Aorta (tissue), 5 donors: ENCODE measurements at places on chromosomes 2 and 18. TPM values are rescaled to one million over a fixed set of nuclear protein-coding genes. Genes with fewer than 3 reads are reported as not detected.

DNA sequence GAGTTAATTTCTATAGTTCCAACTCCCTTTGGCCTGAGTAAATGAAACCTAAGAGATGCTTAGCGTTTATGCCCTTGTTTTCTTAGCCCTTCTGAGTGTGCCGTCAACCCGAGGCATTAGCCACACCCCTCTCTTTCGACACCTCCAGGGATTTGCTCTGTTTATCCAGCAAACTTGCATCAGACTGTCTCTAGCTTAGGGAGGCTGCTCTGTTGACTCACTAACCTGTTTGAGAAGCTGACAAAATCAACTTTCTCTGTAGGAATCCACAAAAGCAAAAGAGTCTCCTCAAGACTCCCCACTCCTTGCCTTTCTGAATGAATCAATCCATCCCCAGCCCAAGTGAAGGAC is 317.6 kb downstream of the TNS1 start:
- no peak overlapping the region for H3K4me3 ChIP-seq
- H3K27ac ChIP-seq: peak overlapping the region; percentile 37
- peak; percentile 74 for DNase-seq
- no peaks in the 10 kb centered on the region for H3K27me3 ChIP-seq
- H3K36me3 ChIP-seq: no peaks in the 10 kb centered on the region

- no peak overlapping the region for H3K27ac ChIP-seq
- no peaks in the 10 kb centered on the region for H3K36me3 ChIP-seq
- no peak overlapping the region for H3K4me3 ChIP-seq
- DNase-seq: no peak
- H3K27me3 ChIP-seq: no peaks in the 10 kb centered on the region
- no peaks in the 10 kb centered on the region for H3K4me1 ChIP-seq
These were observed 175.9 kb upstream of the ITGA4 start for GRCh38 chr2:181281206-181281832.

TNFRSF11A gene
- 8.2 TPM for total RNA-seq

MATN3 gene
- 1.8 TPM for total RNA-seq

DNA sequence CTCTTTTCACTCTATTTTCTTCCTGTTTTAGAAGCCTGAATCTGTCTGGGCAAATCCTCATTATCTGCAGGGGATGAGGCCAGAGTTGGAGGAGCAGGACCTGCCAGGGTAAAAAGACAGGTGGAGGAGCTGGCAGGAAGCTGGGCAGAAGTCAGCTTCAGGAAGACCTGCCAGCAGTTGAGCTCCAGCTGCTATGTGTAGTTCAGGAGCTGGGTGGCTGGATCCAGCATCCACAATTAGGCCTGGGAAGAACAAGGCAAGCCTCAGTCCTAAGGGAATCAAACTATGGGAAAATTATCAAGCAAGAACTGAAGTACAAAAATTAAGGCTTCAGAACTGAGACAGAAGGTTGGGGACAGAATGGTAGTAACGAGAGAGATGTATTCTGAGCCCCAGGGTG is 174.0 kb downstream of the MREG start:
- no peaks in the 10 kb centered on the region for H3K27me3 ChIP-seq
- no peak for DNase-seq

FSIP2 gene
- 0.94 TPM for total RNA-seq

- H3K4me1 ChIP-seq: no peaks in the 10 kb centered on the region
- no peak overlapping the region for H3K4me3 ChIP-seq
- H3K36me3 ChIP-seq: no peaks in the 10 kb centered on the region
- DNase-seq: peak; percentile 12
- no peak overlapping the region for H3K27ac ChIP-seq
These were observed 84.9 kb downstream of the ACKR3 start for GRCh38 chr2:236654496-236654895.

- H3K36me3 ChIP-seq: no peaks in the 10 kb centered on the region
- no peaks in the 10 kb centered on the region for H3K27me3 ChIP-seq
- no peaks in the 10 kb centered on the region for H3K4me1 ChIP-seq
These were observed 769 bp downstream of the FKBP1B start for GRCh38 chr2:24050041-24050979.

DNA sequence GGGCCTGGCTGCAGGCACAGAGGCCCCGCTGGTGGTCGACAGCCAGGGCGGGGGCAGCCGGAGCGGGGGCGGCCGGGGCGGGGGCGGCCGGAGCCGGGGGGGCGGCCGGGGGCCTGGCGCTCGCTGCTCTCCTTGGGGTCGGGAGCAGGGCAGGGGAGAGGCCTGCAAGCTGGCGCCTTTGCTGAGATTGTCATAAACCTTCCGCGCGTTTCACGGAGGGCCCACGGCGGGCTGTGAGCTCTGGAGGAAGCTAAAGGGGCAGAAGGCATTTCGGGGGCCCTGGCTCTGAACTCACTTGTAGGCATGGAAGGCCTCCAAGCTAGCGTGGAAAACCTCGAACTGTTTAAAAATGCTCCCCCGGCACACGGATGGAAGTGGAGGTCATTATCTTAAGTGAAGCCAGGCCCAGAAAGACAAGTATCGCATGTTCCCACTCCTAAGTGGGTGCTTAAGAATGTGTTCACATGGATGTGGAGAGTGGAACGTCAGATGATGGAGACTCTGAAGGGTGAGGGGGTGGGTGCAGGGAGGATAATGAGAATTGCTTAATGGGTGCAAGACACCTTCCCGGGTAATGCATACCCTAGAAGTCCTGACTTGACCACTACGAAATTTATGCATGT is 629 bp downstream of the PRELID3A start:
- peaks cover 4% of the 10 kb centered on the region for H3K4me1 ChIP-seq
- no peaks in the 10 kb centered on the region for H3K36me3 ChIP-seq
- DNase-seq: no peak
- H3K27me3 ChIP-seq: no peaks in the 10 kb centered on the region

DNA sequence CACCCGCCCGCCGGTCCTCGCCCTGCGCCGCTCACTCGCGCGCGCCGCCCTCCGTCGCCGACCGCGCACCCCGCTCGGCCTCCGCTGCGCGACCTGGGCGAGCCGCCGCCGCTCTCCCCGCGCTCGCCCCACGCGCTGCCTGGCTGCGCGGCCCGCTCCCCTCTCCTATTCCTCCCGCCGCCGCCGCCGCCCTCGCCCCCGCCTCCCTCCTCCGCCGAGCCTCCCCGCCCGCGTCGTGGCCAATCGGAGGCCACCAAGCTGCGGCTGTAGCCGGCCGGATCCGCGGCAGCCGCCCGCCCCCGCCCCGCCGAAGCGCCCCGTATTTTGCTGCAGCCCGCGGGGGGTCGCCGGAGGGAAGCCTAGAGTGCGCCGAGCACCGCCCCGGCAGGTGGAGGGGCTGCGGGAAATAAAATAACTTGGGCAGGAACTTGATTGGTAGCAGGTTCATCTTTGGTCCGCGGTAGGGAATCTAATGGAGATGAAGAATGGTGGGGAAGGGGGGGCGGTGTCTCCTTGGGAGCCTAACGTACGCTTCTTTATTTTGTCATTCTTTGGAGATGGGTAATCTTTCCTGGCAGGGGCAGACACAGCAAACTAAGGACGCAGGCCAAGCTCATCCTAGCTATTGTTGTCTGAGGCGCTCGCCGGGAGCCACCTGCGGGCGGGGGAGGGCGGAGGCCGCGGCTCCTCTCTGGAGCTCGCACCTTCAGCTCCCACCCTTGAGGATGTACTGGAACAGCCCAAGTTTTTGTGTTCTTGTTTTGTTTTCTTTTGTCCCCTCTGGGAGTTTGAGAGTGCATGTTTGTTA is 1.1 kb upstream of the CDH2 start:
- peak; percentile 52 for DNase-seq
- H3K27me3 ChIP-seq: no peaks in the 10 kb centered on the region
- H3K27ac ChIP-seq: peak overlapping the region; percentile 53

ADD2 gene
- total RNA-seq: 1.7 TPM

DNA sequence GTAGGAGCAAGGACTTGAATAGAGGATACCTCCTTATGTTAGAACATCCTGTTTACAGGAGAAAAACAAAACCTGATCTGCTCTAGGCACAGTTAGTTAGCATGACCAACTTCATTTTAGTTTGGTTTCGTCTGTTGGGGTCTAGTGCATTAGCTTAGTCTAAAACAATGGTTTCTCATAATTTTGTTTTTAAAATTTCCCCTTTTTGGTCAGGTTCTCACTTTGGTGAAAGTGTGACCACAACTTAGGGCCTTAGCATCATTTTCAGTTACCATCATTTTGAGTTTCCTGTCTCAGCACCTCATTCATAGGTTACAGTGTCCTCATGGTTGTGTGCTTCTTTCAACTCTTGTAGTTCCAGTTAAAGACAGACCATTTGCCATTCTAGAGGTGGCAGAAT is 1277.0 kb upstream of the SLC39A10 start:
- H3K27me3 ChIP-seq: no peaks in the 10 kb centered on the region
- no peak for DNase-seq
- no peak overlapping the region for H3K4me3 ChIP-seq
- H3K27ac ChIP-seq: no peak overlapping the region
